ENCODE measurements at places on chromosomes 11 and 22.

- no peak for DNase-seq
Observed at GRCh38 chr22:46815896-46816731, 53.7 kb downstream of the TBC1D22A start.

- no peak for DNase-seq
Observed at GRCh38 chr11:44963136-44963535, 12.5 kb upstream of the TP53I11 start.

DNA sequence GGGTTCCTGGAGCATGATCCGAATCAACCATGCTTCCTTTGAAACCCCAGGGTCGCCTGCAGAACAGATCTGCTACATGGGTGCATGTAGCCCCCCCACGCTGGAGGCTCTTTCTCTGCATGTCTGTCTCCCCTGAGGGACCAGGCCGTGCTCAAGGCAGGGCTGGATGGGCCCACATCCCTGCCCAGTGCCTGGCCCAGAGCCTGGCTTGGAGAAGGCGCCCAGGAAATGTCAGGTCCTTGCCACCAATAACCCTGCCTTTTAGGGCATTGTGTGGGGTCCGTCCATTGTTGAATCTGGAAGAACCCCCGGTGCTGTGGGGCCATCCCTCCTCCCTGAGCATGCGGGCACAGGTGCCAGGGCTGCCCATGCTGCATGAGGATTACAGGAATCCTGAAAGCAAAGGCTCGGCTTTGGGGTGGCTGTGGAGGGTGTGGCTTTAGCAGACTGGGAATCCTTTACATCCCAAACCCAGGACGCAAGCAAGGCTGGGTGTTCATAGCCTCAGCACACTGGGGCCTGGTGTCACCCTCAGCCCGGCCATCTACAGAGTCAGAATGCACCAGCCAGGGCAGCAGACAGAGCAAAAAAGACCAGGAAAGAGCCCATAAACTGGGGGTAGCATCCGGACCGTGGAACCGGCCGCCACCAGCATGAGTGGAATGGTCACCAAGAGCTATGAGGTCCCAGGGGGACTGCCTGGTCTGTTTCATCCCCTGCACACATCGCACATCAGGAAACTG, 48.2 kb downstream of the RTL6 start:
- DNase-seq, result no peak

- DNase-seq, result no peak
Observed at GRCh38 chr11:79025622-79026021, 415.2 kb downstream of the TENM4 start.

DNA sequence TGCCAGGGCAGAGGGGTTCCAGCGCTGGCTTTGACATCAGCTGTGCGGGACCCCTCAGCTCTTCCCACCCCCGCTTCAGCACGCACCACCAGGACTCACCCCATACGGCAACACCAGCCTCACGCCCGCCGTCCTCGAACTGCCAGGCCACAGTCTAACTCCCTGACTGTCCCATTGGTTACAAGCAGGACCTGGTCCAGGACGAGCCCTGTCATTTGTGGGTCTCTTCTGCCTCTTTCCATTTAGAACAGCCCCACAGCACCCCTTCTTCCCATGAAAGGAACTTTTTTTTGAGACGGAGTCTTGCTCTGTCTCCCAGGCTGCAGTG, 81.7 kb downstream of the PHF21B start:
- no peak for DNase-seq

DNA sequence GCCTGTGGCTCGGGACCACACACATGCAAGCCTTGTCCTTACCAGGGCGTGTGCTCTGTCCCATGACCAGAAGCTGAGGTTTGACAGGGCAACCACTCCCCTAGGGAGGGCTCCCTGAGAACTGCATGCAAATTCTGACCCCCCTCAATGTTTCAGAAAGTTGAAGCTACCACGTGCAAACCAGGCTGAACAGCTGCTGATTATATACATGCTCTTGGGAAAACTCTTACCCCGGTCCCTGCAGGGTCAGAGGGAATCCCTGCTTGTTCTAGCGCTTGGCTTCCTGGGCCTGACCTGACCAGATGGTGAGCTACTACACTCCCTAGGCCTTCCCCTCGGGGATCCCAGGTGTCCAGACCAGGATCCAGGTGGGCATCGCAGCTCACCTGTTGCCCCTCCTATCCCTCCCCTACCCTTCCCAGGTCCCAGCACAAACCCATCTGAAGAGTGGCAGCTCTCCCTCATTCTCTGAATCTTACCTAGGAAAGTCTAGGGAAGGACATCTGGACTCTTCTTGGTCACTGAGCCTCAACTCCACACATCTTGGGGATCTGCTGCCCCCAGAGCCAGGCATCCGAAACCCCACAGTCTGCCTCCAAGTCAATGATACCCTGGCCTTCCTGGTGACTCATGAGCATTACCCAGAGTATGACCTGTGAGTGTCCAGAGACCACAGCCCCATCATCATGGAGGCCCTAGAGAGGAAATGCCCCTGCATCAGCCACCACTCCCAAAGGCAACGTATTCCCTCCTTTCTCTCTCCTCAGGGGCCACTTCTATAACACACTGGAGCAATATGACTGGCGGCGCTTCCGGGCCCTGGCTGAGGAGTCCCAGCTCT, 61.5 kb downstream of the BTG4 start:
- no peak for DNase-seq

GRCh38 chr11:119416606-119417580, 6.1 kb downstream of the THY1 start:
- no peak for DNase-seq

DNA sequence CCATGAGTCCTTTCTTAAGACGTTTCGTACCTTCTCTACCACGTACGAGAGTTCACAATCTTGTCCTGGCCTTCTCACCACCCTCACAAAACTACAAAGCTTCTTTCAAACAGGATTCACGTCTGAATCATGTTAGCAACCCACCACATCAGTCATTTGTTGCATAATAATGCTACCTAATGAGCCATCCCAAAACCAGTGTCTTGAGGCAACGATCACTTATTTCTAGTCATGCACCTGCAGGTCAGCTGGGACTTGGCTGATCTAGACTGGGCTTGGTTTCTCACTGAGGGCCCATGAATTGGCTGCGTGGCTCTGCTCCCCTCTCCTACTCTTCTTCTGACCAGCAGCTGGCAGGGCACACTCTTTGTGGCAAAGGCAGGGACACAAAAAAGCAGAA, 28.3 kb downstream of the LARGE1 start:
- no peak for DNase-seq

- no peak for DNase-seq
Observed at GRCh38 chr11:77602381-77603088, 12.8 kb downstream of the AQP11 start.

- DNase-seq, result no peak
Observed at GRCh38 chr11:66448523-66448922, 9.9 kb upstream of the MRPL11 start.

DNA sequence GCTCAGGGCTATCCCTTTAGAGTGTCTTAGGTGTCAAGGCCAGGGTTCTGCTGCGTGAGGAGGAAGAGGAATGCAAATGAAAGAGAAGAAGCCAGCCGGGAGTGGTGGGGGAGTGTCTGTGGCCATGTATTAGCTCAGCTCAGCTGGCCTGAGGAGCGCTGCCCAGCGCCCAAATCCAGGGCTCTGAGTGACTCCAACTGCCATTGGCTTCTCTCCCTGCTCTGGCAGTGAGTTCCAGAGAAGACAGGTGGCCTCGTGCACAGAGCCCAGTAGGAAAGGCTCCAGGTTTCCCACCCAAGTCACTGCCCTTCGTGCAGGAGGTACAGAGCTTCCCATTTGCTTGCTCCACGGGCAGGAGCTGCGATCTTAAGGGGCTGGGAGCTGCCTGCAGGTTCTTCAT, 302.0 kb downstream of the KIRREL3 start:
- DNase-seq, result no peak

GRCh38 chr11:2072551-2073261, 66.5 kb downstream of the IGF2 start:
- no peak for DNase-seq

Data from omental fat pad (tissue), 4 donors.